ENCODE measurements at places on chromosomes 5 and 9.

GRCh38 chr5:82314964-82315758 lies 37.0 kb upstream of the RPS23 start:
- no peak for DNase-seq

DNA sequence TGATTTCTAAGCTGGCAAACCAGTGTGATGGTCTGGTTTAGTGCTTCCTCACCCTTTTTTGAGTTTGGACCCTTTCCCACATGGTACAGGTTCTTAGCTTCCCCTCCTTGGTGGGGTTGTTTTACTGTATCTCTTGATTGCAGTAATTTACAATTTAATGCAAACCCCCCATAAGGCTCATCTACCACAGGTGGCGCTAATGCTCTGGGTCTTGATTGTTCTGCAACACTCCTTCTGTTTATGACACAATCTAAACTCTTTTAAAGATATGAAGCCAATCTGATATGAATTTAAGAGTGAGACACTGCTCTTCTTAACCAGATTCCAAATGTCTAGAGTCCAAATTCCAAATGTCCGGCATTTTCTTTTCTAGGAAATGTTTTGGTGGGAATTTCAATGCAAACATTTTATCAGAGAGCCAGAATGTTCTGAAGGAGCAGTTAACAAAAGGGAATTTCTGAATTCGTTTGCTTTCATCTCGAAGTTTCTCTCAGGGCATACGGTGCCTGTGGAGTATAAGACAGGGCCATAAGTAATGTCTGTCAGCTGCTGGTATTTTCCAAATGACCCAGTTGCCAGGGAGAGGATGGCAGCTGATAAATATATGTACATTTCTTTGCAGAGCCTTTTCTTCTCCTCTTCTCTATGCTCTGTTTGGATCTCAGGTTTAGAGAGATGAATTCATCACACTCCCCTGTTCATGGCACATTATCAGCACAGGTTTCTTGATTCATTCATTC lies 246.8 kb downstream of the ARHGAP26 start:
- no peak for DNase-seq

- no peak for DNase-seq
These were observed 1596.3 kb downstream of the MAT2B start for GRCh38 chr5:165101709-165102108.

- no peak for DNase-seq
These were observed 124.5 kb downstream of the CDH12 start for GRCh38 chr5:22728610-22729009.

DNA sequence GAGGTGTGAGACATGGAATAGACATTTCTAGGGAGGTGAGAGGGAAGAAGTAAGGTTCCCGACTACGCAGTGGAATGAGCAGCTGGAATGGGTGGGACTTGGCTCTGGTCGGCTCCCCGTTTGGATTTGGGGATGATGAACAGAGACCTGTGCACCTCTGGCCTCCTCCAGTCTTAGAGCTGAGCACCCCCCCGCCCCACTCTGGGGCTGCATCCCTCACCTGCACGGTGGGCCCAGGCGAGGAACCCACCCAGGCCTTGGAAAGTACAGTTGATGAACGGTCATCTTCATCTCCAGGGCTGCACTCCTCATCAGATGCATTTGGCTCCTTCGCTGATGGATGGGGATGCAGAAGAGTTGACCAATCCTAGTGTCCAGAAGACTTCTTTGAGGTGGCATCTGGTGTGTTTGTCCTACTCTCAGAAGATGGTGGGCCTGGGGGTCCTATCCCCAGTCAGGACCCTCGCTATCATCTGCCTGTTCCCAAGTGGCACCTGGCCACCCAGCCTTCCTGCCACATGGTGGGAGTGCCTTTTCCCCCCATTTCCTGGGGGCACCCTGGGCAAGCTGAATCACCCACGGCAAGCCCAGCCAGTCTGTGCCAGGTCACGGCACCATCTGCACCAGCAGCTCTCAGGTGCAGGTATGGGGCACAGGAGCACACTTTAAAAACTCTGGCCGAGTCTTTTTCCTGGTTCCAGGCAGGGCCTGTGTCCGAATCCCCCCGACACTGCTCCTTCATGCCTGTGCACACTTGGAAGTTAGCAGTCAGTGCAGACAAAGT lies 70.5 kb downstream of the GTF3C4 start:
- DNase-seq = no peak

GRCh38 chr5:53971131-53971530 lies 339.2 kb downstream of the ARL15 start:
- no peak for DNase-seq

DNA sequence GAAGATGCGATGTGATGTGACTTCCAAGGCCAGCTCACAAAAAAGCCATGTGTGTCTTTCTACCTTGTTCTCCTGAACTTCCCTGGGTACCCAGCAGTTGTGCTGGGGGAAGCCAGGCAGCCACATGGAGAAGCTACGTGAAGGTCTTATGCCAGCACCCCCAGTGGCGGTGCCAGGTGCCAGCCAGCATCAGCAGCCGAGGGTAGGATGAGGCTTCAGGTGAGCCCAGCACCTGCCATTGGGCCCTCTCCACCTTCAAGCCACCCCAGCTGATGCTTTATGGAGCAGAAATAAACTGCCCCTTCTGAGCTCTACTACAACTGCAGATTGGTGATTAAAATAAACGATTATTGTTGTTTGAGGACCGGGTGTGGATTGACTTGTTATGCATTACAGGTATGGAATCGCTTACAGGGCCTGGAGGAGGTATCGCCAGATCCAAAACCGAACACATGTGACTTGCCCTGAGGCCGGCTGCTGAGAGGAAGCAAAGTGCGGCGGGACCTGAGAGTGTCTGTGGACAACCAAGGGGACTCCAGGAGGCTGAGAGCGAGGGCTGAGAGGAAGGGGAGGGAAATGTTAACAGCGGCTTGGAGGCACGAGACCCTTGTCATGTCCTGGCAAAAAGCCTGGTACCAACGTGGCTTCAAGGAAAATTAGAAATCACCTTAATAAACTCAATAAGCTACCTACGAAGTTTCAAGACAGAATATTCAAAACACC lies 36.0 kb upstream of the OLFM1 start:
- DNase-seq = no peak

- DNase-seq = no peak
These were observed 357.7 kb downstream of the SEMA5A start for GRCh38 chr5:9188131-9188530.

GRCh38 chr5:83145882-83146331 lies 68.6 kb downstream of the XRCC4 start:
- no peak for DNase-seq

- no peak for DNase-seq
These were observed 114.0 kb downstream of the PIP5K1B start for GRCh38 chr9:68819065-68819464.

GRCh38 chr9:88991066-88992034 lies at the start of gene S1PR3:
TSS of gene S1PR3 (plus strand) at chr9:88991468. CDS start at chr9:89001201, 9,733 bp downstream.
- peak; percentile 87 for DNase-seq

DNA sequence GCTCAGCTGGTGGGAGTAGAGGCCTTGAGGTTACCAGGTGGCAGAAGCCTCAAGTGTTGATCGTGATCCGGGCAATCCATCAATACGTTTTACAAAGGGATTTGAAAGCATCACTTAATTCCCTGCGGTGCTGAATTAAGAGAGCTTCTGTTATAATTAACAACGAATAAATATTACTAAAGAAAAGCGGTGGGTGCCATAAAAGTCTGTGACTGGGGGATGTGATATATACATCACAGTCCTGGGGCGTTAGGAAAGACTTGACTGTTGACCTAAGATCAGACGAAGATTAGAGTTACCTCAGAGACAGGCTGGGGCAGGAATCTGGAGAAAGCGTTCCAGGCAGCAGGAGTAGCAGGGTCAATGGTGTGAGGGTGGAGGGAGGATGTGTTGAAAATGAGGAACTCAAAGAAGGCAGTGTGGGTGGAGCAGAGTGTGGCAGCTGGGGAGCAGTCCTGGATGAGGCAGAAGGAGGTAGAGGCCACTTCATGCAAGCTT lies 6.7 kb upstream of the C5orf63 start:
- no peak for DNase-seq

DNA sequence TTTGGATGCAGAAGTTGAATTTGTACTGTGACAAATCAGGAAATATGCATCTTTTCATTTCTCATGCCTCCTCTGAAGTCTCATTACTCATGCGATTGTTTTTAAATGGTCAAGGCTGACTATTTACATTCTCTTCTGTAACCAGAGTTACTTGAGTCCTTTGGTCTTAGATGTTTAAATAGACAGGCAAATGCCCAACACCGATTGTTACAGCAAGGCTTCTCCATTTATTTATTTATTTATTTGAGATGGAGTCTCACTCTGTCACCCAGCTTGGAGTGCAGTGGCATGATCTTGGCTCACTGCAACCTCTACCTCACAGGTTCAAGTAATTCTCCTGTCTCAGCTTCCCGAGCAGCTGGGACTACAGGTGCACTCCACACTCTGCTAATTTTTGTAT lies 72.7 kb upstream of the SLC28A3 start:
- DNase-seq = no peak

- DNase-seq = no peak
These were observed 120.2 kb downstream of the PSD2 start for GRCh38 chr5:139915834-139916233.

- DNase-seq = no peak
These were observed 119.0 kb downstream of the PIK3R1 start for GRCh38 chr5:68334553-68334886.

- no peak for DNase-seq
These were observed 48.5 kb downstream of the NEK6 start for GRCh38 chr9:124306098-124306735.

DNA sequence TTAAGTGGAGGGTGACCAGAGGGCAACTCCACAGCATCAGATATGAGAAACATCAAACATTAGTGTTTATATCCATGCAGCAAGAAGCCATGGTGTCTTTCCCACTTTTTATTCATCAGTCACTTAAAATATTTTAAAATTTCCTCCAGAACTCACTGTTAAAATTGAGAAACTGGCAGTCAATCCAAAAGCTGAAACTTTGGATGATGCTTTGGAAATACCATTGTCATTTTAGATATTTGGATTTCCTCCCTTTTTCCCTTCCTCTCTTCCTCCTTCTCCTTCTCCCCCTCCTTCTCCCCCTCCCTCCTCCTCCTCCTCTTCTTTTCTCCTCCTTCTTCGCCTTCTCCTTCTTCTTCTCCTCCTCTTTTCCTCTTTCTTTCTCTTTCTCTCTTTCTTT lies 33.1 kb upstream of the NTRK2 start:
- no peak for DNase-seq

GRCh38 chr5:96932026-96932425 lies 3.9 kb upstream of the LNPEP start:
- no peak for DNase-seq

- no peak for DNase-seq
These were observed 212.0 kb downstream of the RAB3C start for GRCh38 chr5:58794875-58795274.

GRCh38 chr5:31783731-31784130 lies 144.8 kb downstream of the PDZD2 start:
- DNase-seq = no peak

DNA sequence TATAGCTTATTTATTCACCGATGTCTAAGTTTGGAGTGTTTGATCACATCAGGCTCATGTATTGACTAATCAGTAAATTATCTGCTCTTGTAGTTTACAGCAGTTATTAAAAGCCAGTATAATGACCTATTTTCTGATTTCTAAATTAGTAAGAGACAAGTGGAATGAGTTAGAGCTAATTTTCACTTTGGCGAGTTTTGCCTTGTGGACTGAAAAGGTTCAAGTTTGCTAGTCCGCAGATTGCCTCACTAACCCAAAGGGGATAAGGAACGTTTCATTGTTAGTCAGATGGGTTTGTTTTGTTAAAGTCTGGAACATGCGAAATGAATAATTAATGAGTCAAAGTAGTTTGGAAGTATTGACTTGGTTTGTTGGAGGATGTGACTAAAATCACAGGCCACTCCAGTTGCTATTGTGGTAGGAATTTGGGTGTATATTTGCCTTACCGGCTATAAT lies 40.1 kb downstream of the SMARCA2 start:
- DNase-seq = no peak

GRCh38 chr5:123174916-123175481 lies 86.0 kb downstream of the PRDM6 start:
- DNase-seq = no peak

- no peak for DNase-seq
These were observed 200.5 kb upstream of the EDIL3 start for GRCh38 chr5:84585218-84585617.

DNA sequence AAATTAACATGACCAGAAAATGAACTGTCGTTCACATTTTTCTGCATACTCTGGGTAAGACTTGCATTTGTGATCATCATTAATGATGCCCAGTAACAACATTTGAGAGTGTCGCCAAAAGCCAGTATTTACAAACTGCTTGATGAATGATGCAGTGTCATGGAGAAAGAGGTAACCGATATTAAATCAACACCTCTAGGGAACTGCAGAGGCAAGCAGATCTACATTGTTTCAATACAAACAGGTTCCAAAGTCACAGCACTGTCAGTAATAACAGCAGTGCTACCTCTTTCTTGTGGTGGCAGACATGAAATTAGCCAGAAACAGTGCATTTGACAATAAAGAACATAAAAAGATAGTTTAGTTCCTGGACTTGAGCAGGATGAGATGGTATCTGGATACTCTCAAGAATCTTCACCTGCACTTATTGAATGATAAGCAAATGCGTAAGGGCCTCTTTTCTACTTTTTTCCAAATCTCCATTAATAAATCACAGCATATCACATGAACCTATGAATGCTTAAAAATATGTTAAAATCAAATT lies 456.6 kb downstream of the ARHGEF28 start:
- DNase-seq = no peak

DNA sequence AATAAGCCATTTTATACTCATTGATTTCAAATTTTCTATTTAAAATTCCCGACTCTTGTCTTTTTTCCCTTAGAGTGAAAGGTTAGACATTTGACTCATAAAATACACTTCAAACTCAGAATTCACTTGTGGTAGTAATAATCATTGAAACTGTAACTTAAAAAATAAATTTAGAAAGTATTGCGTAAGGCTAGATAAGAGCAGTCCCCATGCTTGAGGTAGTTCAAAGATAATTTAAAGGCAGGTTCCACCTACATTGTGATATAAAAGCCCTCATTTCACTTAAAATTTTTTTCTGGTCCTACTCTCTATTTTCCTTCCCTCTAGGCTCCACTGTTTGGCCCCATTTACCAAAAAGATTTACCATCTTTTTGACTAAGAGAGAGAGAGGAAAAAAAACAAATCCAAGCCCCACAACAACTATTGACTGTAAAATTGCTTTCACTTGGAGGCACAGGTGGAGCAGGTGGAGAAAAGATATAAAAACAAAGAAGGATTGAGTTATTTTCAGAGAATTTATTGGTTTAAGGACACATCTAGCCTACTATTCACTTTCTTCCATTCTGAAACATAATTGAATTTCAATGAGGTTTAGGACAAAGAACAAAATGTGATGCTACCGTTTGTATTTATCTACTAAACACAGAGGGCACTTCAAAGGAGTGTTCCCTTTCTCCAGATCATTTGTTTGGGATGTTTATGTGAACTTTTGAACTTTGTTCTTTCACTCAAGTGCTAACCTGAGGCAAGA lies 61.0 kb downstream of the FBXO4 start:
- DNase-seq = no peak

GRCh38 chr5:105688227-105688792 lies 1982.4 kb downstream of the EFNA5 start:
- no peak for DNase-seq

DNA sequence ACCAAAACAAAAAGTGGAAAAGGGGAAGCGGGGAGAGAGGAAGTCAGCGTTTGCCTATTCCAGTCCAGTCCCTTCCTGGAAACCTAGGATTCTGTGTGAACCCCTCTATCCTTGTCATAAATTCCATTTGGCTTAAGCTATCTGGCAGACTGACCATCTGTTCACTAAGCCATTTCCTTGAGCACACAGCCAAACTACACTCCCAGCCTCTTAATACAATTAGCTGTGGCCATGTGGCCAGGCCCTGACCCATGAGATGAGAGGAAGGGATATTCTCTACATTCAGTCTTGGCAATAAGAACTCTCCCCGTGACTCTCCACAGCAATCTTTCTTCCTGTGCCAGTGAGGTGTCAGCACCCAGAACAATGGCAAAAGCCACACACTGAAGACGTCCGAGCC lies 424.8 kb downstream of the TLE1 start:
- peak; percentile 12 for DNase-seq
